ENCODE measurements at places on chromosomes 7 and 10.

DNA sequence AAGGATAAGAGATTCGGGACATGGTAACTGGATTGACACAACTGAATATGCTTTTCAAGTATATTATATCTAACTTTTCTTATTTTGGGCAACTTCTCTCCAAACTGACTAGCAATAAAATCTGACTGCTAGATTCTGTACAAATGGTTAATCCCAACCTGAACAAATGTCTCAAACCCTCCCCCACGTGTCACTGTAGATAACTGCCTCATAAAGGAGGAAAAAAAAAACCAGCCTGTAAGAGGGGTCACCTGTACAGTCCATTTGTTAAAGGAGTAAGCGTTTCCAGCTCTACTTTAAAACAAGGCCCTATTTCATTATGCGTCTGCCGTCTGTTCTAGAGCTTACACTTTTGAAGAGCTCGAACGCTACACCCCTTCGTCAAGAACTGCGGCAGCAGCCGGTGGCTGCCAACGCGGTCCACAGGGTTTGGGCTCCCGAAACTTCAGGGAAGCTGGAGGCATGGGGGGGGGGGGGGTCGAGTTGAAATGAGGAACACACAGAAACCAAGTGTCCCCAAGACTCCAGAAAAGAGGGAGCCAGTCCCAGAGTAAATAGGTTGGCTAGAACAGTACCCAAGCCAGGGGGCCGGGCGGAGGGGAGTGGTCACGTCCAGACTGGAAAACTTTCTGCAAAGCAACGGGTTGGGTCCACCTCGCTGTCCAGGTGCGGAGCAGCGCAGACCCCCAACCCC, 492 bp downstream of the COG5 start:
- DNase-seq, result no peak

GRCh38 chr10:52313933-52314821, at the start of gene DKK1:
Gene DKK1, plus strand, starts transcription at chr10:52314281. Its CDS starts 154 bp downstream, at chr10:52314435.
- DNase-seq, result peak; percentile 25

DNA sequence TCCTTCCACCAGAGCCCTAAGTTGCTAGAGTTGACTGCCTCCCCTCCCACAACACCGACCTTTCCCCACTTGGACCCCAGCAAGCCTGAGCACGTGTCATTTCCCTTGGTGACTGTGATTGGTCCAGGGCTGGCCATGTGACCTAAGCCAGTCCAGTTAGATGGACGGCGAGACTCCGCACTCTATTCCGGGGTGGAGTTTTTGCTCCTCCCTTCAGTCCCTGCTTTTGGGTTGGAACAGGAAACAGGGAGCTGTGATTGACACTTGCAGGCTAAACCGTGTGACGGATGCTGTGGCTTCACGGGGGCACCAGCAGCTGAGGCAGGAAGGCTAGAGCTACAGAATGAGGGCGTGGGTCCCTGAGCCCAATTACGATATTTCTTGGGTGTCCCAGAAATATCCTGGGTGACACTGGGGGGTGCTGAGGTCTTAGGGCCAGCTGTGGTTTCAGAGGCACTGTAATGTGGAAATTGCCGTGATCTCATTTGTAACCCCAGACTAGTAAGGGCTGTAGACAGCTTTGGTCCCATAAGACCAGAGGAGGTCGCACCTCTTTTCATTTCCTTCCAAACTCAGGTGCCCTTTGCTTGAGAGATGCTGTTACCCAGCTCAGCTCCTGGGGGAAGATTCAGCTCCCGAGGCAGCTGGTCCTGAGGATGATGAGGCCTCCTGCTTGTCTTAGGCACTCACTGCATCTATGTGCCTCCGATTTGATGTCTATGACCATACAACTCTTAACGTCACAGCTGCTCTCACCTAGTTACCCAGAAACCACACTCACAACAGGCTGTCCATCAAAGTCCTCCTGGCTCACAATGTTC, 102.7 kb upstream of the NPTX2 start:
- DNase-seq, result no peak

- DNase-seq, result no peak
Measured at GRCh38 chr7:150481922-150482321, 31.5 kb downstream of the GIMAP8 start.

GRCh38 chr7:542713-543500, 23.3 kb upstream of the PDGFA start:
- no peak for DNase-seq

DNA sequence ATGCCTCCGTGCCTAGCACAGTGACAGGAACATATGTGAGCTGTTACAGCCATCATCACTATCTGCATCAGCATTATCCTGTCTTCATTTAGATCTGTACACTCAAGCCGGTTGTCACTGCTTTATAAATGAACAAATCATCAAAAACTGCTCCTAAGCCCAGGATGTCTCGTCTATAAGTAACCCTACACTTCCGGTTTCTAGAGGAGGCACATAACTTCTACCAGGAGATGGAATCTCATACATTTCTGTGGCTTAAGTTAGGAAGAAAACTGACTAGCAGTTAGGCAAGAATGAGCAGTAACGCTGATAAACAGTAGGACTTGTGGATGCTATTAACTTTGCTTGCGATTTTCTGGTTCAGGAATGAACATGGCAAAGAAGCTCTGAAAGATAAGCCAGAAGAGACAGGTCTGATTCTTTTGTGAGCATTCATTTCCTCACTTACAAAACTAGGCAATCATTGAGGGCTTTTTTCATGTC, 1199.2 kb downstream of the SORCS3 start:
- DNase-seq, result no peak

- DNase-seq, result no peak
Measured at GRCh38 chr10:36017137-36017536, 375.0 kb upstream of the FZD8 start.

DNA sequence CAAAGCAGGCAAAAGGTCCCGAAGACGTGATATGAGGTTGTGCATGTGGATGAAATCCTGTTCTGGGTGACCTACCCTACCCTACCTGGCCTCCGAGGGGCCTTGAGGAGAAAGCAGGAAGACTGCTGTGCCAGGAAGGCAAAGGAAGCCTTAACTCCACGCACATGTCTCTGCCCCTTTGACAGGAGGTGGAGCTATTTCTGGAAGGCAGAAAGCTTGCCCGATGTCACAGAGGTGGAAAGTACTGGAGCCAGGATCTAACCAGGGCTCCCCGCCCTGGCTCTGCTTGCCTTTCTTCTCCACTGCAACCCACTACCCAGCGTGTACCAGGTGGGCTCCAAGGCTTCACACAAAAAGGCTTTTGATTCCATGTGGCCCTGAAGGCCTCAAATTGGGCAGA, 66.4 kb upstream of the DDC start:
- no peak for DNase-seq

DNA sequence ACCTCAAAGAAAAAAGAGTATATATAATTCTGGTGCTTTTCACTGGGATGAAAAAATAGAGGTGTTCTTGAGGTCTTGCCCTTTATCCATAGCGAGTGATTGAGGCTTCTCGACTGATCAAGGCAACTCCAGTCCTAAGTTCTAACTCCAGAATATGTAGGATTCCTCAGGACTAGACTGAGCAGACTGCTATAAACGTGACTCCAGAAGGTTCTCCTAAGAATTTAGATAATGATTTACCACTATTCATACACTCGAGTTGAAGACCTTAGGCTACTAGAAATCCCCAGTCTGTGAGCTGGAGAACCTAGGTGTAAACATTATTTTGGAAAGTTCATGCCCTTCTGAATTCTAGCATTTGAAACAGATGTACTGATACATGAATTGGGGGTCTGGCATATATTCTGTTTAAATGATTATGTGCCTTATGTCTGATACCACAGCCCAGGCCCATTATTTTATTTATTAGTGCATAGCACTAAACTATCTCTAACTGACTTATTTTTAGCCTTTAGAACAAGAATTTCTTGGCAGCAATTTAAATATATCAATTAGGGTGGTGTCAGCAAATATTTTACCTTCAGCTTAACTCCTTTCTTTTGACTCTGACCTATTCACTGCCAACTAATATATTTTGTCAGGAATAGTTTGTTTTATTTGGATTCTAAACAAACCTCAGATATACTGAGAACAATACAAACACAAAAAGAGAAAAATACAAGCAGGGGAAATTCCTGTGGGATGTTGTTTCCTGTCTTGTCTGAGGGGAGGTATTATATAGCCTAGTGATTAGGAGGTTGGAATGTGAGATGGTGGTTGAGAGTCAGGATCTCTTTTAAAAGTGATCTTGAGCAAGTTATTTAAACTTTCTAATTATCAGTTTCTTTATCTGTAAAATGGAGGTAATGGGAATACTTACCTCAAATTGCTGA, 75.8 kb downstream of the PODXL start:
- no peak for DNase-seq

GRCh38 chr7:99254390-99254789, 18.2 kb upstream of the MYH16 start:
- DNase-seq, result no peak

DNA sequence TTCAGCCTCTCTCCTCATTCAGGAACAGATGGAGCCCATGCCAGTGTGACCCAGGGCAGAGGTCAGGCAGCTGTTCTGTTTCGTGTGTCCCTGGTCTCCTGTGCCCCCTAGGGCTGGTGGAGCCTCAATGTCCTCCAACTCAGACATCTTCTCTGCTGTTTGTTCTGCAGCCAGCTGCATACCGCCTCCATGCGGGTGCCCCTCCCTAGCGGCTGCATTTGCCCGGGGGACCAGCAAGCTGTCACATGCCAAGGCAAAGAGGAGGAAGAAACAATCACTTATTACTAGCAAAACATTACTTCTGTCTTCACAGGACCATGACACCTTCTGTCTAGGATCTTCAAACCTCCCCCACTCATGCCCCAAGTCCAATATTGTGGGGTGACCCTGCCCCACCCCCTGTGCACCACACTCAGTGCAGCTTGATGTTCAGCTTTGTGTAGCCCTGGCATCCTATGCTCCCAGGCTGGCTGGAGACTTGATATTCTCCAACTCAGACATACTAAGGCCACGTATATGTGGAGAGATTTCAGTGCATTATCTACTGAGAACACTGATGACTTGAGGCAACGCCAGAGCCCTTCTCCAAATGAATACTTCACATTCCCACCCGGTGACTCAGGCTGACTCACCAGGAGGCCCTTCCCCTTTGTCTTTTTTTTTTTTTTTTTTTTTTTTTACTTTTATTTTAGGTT, 188.9 kb downstream of the SKIDA1 start:
- DNase-seq, result peak; percentile 65

GRCh38 chr7:72785166-72785955, 42.6 kb downstream of the TYW1B start:
- no peak for DNase-seq

DNA sequence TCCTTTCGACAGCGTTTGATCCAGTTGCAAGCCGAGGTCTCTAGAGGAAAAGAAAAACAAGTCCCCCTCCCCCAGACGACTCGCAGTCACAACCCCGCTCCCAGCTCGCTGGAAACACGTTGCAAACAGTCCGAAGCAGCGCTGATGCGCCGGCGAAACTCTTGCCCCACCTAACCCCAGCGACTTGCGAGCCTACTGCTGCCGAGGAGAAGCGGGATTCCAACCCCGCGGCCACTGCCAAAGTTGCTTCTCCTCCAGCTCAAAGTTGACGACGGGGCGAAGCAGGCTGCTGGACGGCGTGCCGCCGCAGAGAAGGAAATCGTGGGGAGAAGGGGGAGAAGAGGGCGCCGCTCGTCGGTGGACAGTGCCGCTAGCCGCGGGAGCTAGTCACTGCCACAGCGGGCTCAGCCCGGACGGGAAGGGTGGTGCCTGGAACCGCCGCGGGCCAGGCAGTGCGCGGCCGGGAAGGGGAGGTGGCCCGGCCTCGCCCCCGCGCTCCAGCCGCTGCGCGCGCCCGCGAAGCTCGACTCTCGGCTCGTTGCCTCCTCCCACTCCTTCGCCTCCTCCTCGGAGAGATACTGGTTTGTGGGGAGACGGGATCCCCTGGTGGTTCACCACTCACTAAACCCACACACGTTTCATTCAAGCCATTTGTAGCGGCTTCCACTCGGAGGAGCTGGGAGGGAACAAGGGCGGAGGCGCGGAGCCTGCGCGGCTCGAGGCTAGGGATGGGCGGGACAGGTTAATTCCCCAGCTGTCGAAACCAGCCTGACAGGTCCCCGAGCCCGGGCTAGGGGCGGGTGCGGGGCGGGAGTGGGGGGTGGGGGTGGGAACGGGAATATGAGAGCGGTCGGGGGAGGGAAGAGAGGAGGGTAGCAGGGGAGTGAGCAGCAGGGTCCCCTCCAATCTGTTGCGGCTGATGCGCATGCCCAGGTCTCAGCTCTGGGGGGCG, at the start of gene GPR37:
Gene GPR37 (minus strand): TSS at position 392 of the 952 bp plus-strand sequence. CDS start 816 bp downstream, outside the sequence.
- DNase-seq, result no peak

DNA sequence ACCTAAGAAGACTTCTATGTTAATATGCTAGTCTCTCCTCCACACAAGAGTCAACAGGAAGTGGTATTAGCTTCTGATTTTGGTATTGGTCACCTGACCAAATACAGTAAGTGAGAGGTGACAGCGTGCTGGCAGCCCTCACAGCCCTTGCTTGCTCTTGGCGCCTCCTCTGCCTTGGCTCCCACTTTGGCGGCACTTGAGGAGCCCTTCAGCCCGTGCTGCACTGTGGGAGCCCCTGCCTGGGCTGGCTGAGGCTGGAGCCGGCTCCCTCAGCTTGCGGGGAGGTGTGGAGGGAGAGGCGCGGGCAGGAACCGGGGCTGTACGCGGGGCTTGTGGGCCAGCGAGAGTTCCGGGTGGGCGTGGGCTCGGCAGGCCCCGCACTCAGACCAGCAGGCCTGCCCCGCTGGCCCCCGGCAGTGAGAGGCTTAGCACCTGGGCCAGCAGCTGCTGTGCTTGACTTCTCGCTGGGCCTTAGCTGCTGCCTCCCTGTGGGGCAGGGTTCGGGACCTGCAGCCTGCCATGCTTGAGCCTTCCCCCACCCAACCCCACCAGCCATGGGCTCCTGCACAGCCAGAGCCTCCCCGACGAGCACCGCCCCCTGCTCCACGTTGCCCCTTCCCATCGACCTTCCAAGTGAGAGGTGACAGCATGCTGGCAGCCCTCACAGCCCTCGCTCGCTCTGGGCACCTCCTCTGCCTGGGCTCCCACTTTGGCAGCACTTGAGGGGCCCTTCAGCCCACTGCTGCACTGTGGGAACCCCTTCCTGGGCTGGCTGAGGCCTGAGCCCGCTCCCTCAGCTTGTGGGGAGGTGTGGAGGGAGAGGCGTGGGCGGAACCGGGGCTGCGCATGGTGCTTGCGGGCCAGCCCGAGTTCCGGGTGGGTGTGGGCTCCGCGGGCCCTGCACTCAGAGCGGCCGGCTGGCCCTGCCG, 4.2 kb upstream of the ACSL5 start:
- DNase-seq, result no peak

DNA sequence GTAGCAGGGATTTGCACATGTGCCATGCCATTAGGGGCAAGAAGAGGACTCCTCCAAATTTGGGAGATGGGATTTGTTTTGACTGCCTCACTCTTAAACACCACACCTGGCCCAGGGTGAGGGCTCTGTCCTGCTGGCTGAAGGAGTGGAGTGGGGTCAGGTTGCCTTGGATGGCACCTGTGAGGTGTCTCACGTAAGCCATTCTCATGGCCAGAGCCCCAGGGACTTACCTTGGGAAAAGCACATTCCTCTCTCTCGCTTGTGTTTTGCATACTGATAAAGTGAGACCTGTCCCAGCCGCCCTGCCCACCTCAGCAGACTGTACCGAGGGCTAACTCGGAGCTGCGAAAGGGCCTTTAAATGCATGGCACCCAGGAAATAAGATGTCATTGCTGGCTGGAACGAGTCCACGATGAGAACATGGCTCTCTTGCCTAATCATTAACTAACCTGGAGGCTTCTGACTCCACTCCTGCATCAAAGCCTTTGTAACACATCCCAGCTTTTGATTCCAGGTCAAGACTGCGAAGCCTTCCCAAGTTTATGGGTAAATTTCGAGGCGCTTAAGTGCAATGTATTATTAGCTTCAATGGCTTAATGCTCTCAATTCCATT, 184.0 kb upstream of the RNF32 start:
- DNase-seq, result no peak

All from heart right ventricle (tissue), 16 donors.